Endodermal cell (in vitro differentiated cells): ENCODE measurements at places on chromosomes 4 and X. TPM values are rescaled to one million over a fixed set of nuclear protein-coding genes. Genes with fewer than 3 reads are reported as not detected.

GRCh38 chr4:147793569-147794313 lies 61.9 kb downstream of the ARHGAP10 start:
- no peak overlapping the region for H3K27ac ChIP-seq
- no peak for DNase-seq
- no peaks in the 10 kb centered on the region for H3K4me1 ChIP-seq
- H3K36me3 ChIP-seq: no peaks in the 10 kb centered on the region

DNA sequence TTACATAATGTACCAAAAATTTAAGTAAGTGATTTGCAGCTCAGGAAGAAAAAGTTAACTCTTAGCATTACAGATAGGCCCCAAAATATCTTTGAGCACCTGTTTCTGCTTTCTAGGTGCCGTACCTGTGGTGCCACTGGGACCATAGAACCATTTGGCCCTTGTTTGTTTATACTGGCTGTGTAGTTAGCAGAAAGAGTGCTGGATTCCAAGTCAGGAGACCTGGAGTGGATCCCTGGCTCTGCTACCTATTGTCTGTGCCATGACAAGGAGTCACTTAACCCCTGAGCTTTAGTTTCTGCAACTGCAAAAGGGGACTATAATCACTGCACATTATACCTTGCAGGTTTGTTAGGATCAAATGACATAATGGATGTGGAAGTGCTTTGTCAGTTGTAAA lies 137.8 kb upstream of the GPR101 start:
- H3K27ac ChIP-seq: no peak overlapping the region
- no peak overlapping the region for H3K4me3 ChIP-seq
- no peaks in the 10 kb centered on the region for H3K4me1 ChIP-seq
- DNase-seq: no peak

- H3K4me1 ChIP-seq: no peaks in the 10 kb centered on the region
- no peaks in the 10 kb centered on the region for H3K27me3 ChIP-seq
- no peak for DNase-seq
- H3K27ac ChIP-seq: no peak overlapping the region
Observed at GRCh38 chrX:19388741-19389140, 45.0 kb downstream of the PDHA1 start.

- no peaks in the 10 kb centered on the region for H3K36me3 ChIP-seq
- H3K4me1 ChIP-seq: no peaks in the 10 kb centered on the region
- no peak overlapping the region for H3K27ac ChIP-seq
Observed at GRCh38 chr4:22072240-22072639, 123.7 kb upstream of the KCNIP4 start.

GRCh38 chr4:141027421-141027820 lies 105.8 kb downstream of the RNF150 start:
- no peaks in the 10 kb centered on the region for H3K36me3 ChIP-seq
- H3K4me1 ChIP-seq: no peaks in the 10 kb centered on the region
- H3K4me3 ChIP-seq: no peak overlapping the region
- no peak overlapping the region for H3K27ac ChIP-seq

DNA sequence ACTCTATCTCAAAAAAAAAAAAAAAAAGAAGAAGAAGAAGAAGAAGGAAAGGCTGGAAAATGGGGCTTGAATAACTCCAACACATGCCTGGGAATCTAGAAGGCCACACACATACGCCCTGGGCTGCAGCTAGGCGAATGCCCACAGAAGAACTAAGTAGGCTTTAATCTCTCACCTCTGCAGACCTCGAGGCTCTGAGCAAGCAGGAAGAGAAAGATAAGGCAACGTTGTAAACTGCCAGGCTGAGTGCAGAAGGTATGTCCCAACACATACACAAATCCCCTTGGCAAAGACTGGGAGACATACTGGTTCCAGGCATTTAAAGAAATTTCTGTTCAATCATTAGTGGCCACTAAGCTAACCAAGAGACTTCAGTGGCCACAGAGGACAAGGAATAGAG lies 18.4 kb downstream of the SLC38A5 start:
- no peaks in the 10 kb centered on the region for H3K36me3 ChIP-seq
- no peaks in the 10 kb centered on the region for H3K27me3 ChIP-seq
- H3K27ac ChIP-seq: no peak overlapping the region
- no peak overlapping the region for H3K4me3 ChIP-seq

DNA sequence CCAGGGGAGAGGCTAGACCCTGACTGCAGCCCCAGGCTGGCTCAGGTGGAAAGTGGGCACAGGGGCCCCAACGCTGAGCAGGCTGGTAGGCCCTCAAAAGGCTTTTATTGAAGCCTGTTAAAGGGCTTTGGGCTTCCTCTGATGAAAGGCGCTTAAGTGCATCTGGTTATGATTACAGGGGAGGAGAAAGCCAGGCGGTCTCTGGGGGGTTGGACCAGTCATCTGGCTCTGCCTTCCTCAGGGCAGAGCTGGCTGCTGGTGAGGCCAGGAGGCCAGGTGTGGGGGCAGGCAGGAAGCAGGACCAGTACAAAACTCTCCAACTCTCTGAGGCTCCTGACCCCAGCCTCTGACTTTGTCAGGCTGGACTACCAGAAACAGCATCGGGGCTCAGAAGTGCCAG lies 68.8 kb upstream of the BCOR start:
- no peaks in the 10 kb centered on the region for H3K4me1 ChIP-seq
- no peaks in the 10 kb centered on the region for H3K36me3 ChIP-seq

GRCh38 chrX:17459661-17460060 lies 84.7 kb downstream of the NHS start:
- no peak for DNase-seq
- no peaks in the 10 kb centered on the region for H3K4me1 ChIP-seq
- H3K27ac ChIP-seq: no peak overlapping the region

GRCh38 chr4:165678236-165678935 lies 194.7 kb upstream of the TLL1 start:
- no peaks in the 10 kb centered on the region for H3K36me3 ChIP-seq
- H3K4me3 ChIP-seq: no peak overlapping the region
- no peak overlapping the region for H3K27ac ChIP-seq
- H3K27me3 ChIP-seq: no peaks in the 10 kb centered on the region
- DNase-seq: no peak
- no peaks in the 10 kb centered on the region for H3K4me1 ChIP-seq

GRCh38 chrX:20124964-20125363 lies 8.3 kb upstream of the MAP7D2 start:
- H3K4me1 ChIP-seq: no peaks in the 10 kb centered on the region
- peaks cover 27% of the 10 kb centered on the region for H3K36me3 ChIP-seq
- no peaks in the 10 kb centered on the region for H3K27me3 ChIP-seq
- H3K4me3 ChIP-seq: no peak overlapping the region
- no peak for DNase-seq

DNA sequence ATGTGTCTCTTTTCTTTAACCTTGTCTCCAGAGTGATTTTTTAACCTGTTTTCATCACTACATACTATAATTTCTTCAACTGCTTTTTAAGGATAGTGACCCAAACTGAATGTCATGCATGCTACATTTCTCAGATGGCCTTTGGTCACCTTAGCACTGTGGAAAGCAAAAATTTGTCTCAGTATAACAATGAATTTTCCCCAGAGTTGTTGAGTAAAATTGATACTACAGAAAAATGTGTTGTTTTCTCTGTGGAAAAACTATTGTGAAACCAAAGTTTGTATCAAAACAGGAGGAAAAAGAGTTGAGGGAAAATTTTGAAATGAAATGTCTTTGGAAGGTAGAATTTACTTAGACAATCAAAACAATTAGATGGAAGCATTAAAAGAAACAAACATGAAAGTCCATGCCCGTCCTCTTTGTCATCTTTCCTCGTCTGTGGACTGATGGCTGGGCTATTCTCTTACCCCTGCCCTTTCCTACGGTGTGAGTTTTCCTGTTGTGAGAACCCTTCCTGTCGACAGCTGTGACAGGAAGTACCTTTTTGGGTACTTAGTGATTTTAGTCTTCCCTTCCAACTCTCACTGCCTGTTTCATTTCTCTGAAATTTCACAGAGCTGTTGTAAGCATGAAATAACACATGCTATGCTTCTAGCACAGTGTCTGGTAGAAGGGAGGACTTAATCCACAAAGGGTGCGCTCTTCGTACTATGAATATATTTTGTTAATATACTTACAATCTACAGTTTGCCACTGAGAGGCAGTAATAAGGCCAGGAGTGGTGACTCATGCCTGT lies 50.8 kb downstream of the LRP2BP start:
- H3K4me3 ChIP-seq: no peak overlapping the region
- DNase-seq: no peak
- H3K27me3 ChIP-seq: no peaks in the 10 kb centered on the region
- H3K4me1 ChIP-seq: no peaks in the 10 kb centered on the region

- H3K36me3 ChIP-seq: no peaks in the 10 kb centered on the region
- H3K27me3 ChIP-seq: no peaks in the 10 kb centered on the region
- no peaks in the 10 kb centered on the region for H3K4me1 ChIP-seq
- H3K4me3 ChIP-seq: no peak overlapping the region
Observed at GRCh38 chr4:20623939-20624338, 76.3 kb upstream of the PACRGL start.

DNA sequence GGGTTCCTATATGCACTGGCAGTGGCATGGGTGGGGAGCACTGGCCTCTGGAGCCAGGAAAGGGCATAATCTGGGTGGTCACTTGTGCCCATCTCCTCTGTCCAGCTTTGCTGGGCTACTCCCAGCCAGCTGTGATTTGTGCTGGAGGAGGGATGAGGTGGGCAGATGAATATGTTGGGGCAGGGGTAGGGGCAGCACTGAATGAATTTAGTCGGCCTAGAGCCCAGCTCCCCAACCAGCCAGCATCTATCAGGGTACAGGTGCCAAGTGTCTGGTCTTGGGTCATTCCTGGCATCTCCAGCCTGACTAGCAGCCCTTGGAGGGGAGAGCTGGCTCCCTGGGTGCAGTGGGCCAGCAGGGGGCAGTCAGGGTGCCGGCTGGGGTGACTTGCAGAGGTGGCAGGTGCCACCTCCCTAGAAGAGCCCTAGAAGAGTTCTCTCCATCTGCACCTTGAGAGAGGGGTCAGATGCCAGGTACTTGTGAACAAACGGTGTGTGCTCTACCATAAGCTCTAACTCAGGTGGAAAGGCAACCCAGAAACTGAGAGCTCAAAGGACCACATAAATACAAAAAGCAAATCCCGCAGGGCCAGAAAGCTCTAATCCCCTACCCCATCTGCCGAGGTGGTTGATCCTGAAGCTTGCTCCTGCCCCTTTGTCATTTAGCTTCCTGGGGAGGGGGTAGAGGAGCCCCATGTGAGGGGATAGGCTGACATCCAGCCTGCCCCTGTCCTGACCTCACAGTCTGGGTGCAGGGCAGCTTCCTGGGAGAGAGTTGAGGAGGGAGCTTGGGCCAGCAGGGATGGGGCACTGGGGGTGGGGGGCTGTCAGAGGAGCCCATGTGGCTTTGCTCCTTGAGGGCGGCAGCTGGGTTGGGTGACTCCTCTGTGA lies 2.2 kb downstream of the SORCS2 start:
- peaks cover 3% of the 10 kb centered on the region for H3K4me1 ChIP-seq
- H3K27me3 ChIP-seq: peaks cover 71% of the 10 kb centered on the region
- H3K36me3 ChIP-seq: no peaks in the 10 kb centered on the region

GRCh38 chr4:82606622-82607021 lies 44.8 kb upstream of the TMEM150C start:
- H3K27me3 ChIP-seq: no peaks in the 10 kb centered on the region
- H3K27ac ChIP-seq: no peak overlapping the region
- H3K4me1 ChIP-seq: no peaks in the 10 kb centered on the region
- no peaks in the 10 kb centered on the region for H3K36me3 ChIP-seq
- H3K4me3 ChIP-seq: no peak overlapping the region

- no peaks in the 10 kb centered on the region for H3K27me3 ChIP-seq
- no peak overlapping the region for H3K4me3 ChIP-seq
- H3K36me3 ChIP-seq: no peaks in the 10 kb centered on the region
- H3K4me1 ChIP-seq: no peaks in the 10 kb centered on the region
Observed at GRCh38 chrX:109739625-109740432, 6.8 kb upstream of the ACSL4 start.

DNA sequence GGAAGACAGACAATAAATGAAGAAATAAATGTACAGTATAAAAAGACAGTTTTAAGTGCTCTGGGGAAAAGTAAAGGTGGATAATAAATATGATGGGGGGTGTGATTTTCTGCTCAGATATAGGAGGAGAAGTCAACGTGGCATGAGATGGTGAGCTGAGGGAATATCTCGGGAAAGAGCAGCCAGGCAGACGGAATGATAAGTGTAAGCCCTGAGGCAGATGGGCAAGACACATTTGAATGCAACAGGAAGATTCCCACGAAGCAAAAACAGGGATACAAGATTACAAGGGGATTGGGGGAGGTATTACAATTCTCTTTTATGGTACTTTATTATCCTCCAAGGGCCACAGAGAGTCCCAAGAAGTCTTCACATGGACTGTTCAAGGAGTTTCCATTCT lies 11.1 kb downstream of the ANXA3 start:
- H3K27me3 ChIP-seq: no peaks in the 10 kb centered on the region
- no peak overlapping the region for H3K27ac ChIP-seq
- DNase-seq: no peak

DNA sequence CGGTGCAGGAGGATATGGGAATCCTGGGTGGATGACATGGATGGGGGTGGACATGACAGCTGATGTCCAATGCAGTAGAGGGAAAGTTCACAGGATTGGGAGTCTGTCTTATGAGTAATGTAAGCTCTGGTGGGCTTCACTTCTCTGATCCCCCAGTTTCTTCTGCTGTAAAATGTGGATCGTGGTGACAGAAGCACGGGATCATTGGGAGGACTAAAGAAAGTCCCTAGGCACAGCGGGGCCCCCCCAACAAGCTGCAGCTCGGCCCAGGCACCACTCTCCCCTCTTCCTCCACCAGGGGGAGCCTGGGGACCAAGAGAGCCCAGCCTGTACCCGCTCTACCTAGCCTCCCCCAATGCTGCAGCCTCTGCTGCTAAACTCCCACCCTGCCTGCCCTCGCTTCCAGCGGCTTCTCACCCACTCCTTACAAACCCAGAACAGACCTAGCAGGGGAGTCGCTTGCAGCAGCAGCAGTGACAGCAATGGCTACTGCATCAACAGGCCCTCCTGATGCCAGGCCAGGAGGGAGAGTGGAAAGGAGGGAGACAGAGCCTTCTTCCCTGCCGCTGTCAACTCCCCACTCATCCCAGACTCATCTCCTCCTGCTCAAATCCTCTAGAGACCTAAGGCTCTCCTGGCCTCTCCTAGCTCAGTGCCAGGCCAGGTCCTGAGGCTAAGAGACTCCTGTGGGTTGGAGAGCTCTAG lies 36.1 kb upstream of the IQSEC2 start:
- no peak overlapping the region for H3K4me3 ChIP-seq
- H3K4me1 ChIP-seq: peaks cover 3% of the 10 kb centered on the region
- no peak overlapping the region for H3K27ac ChIP-seq
- DNase-seq: peak; percentile 89
- no peaks in the 10 kb centered on the region for H3K36me3 ChIP-seq
- H3K27me3 ChIP-seq: peaks cover 46% of the 10 kb centered on the region

DNA sequence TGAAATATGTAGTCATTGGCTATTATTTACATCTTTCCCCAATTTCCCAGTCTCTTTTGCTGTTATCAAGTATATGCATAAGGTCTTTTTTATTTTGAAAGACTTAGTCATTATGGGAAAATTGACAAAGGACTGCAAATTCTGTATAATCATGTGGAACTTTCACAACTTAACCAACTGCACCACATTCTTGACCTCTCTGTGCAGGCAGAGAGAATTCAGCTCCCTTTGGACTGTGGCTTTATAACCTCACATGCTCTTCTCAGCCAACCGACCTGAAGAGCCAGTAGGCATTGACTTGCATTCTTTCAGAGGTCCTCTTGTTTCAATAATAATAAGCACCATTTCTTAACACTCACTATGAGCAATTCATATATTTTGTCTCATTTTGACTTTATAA lies 66.9 kb downstream of the ANXA3 start:
- H3K4me1 ChIP-seq: peaks cover 12% of the 10 kb centered on the region
- DNase-seq: no peak
- no peaks in the 10 kb centered on the region for H3K36me3 ChIP-seq
- H3K27me3 ChIP-seq: peaks cover 21% of the 10 kb centered on the region

The FAM184B gene
- total RNA-seq: 0.07 TPM in 2 replicates

The NUDT10 gene
- 10.1 to 23.4 TPM (median 10.1 TPM) in 3 replicates for total RNA-seq

The ETDB gene
- not detected in 2 replicates for total RNA-seq

The USP26 gene
- not detected in 3 replicates for total RNA-seq

The SLC7A11 gene
- 5.4 and 6.5 TPM in 2 replicates for total RNA-seq
